ENCODE measurements at places on chromosomes 2 and 18. TPM values are rescaled to one million over a fixed set of nuclear protein-coding genes. Genes with fewer than 3 reads are reported as not detected.

GRCh38 chr2:100276716-100277115 is 45.6 kb downstream of the LONRF2 start:
- no peak for DNase-seq

DNA sequence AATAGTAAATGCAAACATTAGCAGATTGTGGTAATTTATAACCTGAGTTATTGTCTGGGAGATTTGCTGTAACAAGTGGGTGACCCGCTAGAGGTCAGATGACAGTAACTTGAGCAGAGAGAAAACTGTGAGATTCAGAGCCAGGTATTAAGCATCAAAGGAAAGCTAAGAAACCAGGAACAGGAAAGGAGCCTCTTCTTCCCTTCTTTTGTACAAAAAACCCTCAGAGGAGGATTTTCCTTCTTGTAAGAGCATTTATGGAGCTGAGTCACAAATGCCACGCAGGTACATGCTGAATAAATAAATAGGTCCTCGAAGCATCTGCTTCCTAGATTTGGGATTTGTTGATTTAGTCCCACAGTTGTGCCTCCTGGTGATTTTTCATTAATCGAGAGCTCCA is 146.5 kb downstream of the SH3BP4 start:
- DNase-seq: no peak

- peak; percentile 93 for DNase-seq
Measured at GRCh38 chr2:43018179-43019024, 208.0 kb downstream of the ZFP36L2 start.

DNA sequence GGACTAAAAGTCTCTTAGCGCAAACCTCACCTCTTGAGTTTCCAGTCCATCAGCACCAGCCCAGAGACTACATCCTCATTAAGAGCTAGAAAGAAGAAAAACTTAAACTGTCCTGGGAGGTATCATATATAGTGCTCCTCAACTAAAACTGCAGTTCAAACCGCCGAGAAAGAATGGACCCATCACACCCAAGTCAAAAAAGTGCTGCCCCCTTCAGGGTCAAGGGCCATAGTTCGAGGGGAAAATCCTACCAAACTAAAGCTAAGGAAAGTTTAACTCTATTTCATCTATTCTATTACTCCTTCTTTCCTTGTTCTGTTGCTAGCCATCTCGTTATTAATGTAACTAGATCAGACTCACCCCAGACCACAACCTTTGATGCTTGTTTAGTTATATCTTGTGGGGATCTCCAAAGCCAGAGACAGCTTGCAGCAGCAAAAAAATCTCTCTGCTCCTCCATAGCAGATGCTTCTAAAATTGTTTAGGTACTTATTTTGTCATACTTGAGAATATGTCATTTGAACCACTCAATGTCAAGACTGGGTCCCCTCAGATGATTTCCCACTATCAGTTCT is 134.5 kb upstream of the RMP24 start:
- DNase-seq: no peak

- no peak for DNase-seq
Measured at GRCh38 chr2:240219208-240219890, 78.9 kb upstream of the OTOS start.

DNA sequence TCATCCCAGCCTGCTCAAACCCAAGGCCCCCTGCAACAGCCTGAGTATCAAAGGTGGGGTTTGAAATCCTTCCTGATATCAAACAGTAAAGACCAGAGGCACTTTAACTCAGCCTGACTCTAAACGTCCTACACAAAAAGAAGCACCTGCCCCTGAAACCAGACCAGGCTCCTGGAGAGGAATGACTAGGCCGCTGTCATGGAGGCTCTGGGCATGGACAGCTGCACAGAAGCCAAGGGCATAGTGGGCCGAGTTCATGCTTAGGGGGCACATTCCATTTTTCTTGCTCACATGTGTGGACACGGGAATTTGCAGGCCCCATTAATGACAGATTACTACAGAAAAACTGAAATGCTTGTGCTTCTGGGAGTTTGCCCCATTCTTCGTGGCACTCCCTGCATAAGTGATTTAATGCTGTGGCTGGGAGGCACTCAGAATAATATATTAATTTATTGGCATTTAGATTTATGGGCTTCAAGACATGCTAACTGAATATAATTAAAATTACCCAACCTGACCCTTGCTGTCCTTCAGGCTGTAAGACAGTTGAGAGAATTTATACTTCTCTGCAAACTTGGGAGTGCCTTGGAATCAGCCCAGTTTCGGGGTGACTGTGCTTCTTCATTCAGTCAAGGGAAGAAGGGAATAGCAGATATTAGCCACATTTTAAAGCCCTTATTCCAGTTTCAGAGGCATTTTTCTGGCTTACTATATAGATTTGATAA is 105.5 kb downstream of the GYPC start:
- DNase-seq: no peak

GRCh38 chr2:242013771-242014170 is 144.2 kb downstream of the RTP5 start:
- DNase-seq: no peak

DNA sequence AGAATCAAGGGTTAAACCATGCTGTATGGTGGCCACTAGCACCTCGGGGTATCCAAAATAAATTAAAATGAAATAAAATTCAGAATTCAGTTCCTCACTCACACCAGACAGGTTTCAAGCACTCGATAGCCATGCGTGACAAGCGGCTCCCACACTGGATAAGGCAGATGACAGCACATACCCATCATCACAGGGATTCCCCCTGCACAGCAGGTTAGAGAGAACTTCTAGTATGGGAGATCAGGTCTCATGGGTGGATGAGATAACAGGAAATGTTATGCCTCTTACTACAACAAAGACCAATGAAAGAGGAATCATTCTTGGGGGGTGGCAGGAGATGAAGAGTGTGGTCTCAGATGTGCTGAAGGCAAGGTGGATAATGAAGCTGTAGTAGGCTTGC is 121.9 kb upstream of the ACAA2 start:
- no peak for DNase-seq

GRCh38 chr2:120348737-120349439 is 3.0 kb downstream of the INHBB start:
- DNase-seq: no peak

Gene PROC
- total RNA-seq: not detected

Gene TSPYL6
- total RNA-seq: not detected

Gene TUBA4B
- total RNA-seq: not detected

Gene EPAS1
- 200 TPM for total RNA-seq

Gene TMEM198
- 2.6 TPM for total RNA-seq

Gene CTLA4
- 0.22 TPM for total RNA-seq

All from Right ventricle myocardium superior (tissue), 1 donor.